ENCODE measurements at places on chromosomes 11 and 22. TPM values are rescaled to one million over a fixed set of nuclear protein-coding genes. Genes with fewer than 3 reads are reported as not detected.

The MMP7 gene
- not detected for total RNA-seq

The MN1 gene
- total RNA-seq: 41.8 TPM

The YPEL4 gene
- total RNA-seq: 1.3 TPM

The DEFB131B gene
- not detected for total RNA-seq

The OR8D2 gene
- total RNA-seq: not detected

The OTOG gene
- not detected for total RNA-seq

The GSTT2B gene
- 5.6 TPM for total RNA-seq

The SMC1B gene
- total RNA-seq: not detected

The TRIM22 gene
- 40.7 TPM for total RNA-seq

The CARD10 gene
- 12.8 TPM for total RNA-seq

The OR4B1 gene
- not detected for total RNA-seq

The AIFM3 gene
- total RNA-seq: 2.6 TPM

The CRACR2B gene
- 4.3 TPM for total RNA-seq

The TCF20 gene
- total RNA-seq: 26.9 TPM

The DAGLA gene
- 1.8 TPM for total RNA-seq

The TRABD gene
- total RNA-seq: 20.5 TPM

The TTC38 gene
- total RNA-seq: 15.4 TPM

The ALKBH3 gene
- total RNA-seq: 30.9 TPM

The CTSW gene
- total RNA-seq: 1.8 TPM

The TTLL8 gene
- not detected for total RNA-seq

The KRTAP5-11 gene
- not detected for total RNA-seq

The ELP4 gene
- total RNA-seq: 15.7 TPM

The GGT5 gene
- 65.8 TPM for total RNA-seq

The CREB3L1 gene
- 14.3 TPM for total RNA-seq

The PDGFD gene
- total RNA-seq: 24.3 TPM

The ADAMTS8 gene
- 3.4 TPM for total RNA-seq

The GUCY1A2 gene
- total RNA-seq: 34.1 TPM

The GALR3 gene
- not detected for total RNA-seq

The DUSP8 gene
- total RNA-seq: 19.4 TPM

The KRTAP5-9 gene
- total RNA-seq: 0.37 TPM

The DYNC2H1 gene
- 15.8 TPM for total RNA-seq

The OVCH2 gene
- total RNA-seq: not detected

The C11orf16 gene
- not detected for total RNA-seq

The GLB1L3 gene
- not detected for total RNA-seq

The PHETA2 gene
- 15.2 TPM for total RNA-seq

The GAL gene
- 0.52 TPM for total RNA-seq

The C11orf87 gene
- not detected for total RNA-seq

The ACRV1 gene
- total RNA-seq: not detected

The SAA4 gene
- not detected for total RNA-seq

The DEPDC7 gene
- total RNA-seq: 1.4 TPM

The FBXO7 gene
- total RNA-seq: 70.3 TPM

The MUC6 gene
- total RNA-seq: not detected

The RAG2 gene
- total RNA-seq: not detected

The MS4A12 gene
- not detected for total RNA-seq

The OR6A2 gene
- not detected for total RNA-seq

The RFPL3 gene
- not detected for total RNA-seq

The OR56A1 gene
- not detected for total RNA-seq

The TEX54 gene
- not detected for total RNA-seq

The OR4D5 gene
- total RNA-seq: not detected

The FAM111B gene
- 0.48 TPM for total RNA-seq

The CCDC81 gene
- 9.8 TPM for total RNA-seq

The HTR3A gene
- not detected for total RNA-seq
